Astrocyte (in vitro differentiated cells and primary cell): ENCODE measurements at places on chromosomes 1 and 21. TPM values are rescaled to one million over a fixed set of nuclear protein-coding genes. Genes with fewer than 3 reads are reported as not detected.

The RGS13 gene
- total RNA-seq, result not detected in 2 replicates

The EIF4G3 gene
- 76.1 and 80.7 TPM in 2 replicates for total RNA-seq

The CDA gene
- total RNA-seq, result not detected in 2 replicates

The PROK1 gene
- total RNA-seq, result not detected in 2 replicates

The FMO3 gene
- total RNA-seq, result not detected in 2 replicates

The CGN gene
- 8.8 and 8.9 TPM in 2 replicates for total RNA-seq

The PDC gene
- not detected in 2 replicates for total RNA-seq

The PCP4 gene
- total RNA-seq, result 0.68 TPM in 1 of 2 replicates, not detected in the other

The ZZZ3 gene
- 40.0 and 48.4 TPM in 2 replicates for total RNA-seq

The IBA57 gene
- total RNA-seq, result 3.8 and 4.9 TPM in 2 replicates
